ENCODE measurements at places on chromosomes 11 and 22. TPM values are rescaled to one million over a fixed set of nuclear protein-coding genes. Genes with fewer than 3 reads are reported as not detected.

GRCh38 chr11:3152471-3153110 is 12.5 kb downstream of the OSBPL5 start:
- DNase-seq: no peak

DNA sequence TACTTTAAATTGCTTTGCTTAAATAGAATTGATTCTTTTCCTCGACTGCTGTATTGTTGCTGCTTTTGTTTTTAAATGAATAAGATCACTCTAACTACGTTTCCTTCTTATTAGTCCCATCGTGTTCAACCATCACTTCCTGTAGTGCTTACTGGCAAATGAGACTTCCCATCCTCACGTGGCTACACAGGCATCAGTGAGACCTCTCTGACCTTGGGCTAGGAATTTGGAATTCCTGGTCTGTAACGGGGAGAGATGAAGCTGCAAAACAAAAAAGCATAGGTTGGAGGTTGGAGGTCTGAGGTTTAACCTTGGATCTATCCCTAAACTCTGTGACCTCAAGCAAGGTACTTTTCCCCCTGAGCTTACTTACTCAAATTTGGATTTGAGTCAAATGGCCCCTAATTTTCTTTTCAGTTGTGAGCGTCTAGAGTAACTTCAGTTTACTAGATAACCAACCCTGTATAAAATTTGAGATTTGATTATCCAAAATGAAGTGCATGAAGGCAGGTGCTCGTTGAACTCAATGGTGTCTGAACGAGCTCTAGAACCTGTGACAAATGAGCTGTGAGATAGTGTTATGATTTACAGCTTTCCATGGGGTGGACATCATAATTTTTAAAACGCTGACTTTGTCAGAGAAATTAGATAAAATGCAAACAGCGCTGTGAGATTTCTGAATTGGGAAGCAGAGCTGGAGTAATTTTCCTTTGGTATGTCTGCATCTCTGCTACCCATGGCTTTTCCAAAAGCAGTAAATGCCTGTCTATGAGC is 151.2 kb downstream of the DBX1 start:
- DNase-seq: no peak

DNA sequence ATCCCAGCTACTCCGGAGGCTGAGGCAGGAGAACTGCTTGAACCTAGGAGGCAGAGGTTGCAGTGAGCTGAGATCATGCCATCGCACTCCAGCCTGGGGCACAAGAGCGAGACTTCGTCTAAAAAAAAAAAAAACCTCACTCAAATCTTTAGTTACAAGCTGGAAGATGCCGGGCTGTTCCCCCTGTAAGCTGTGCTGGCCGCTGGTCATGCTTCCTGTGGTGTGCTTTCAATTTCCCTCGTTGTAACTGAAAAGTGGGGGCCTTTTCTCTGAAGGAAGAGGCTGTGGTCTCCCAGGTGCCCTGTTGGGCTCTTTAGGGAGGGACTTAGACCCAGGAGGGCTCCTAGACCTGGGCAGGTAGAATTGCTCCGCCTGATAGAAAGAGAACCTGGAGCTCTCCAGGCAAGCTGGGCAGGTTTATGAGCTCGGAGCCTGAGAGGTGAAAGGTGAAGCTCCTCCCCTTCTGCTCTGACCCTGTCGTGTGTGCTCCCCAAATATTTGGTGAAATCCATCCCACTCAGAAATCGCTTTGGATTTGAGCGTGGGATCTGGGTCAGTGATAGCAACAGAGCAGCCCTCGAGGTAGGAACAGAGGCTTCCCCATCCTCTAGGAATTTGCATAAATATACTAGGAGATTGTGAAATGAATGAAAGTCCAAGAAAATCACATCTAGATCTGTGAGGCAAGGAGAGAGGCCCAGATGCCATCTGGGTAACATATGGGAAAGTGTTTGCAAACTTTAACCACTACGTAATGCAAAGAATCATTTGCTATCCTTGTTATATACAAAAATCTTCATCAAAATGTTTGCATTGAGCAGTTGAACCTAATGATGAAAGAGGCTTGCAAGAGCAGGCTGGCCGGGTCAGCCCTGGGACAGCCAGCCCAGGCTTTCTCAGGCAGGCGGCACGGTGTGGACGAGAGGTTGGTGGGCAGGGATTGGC is 154.3 kb downstream of the FBXO7 start:
- DNase-seq: no peak

- no peak for DNase-seq
Measured at GRCh38 chr11:120115272-120116000, 22.5 kb downstream of the TRIM29 start.

OR51E1 gene
- not detected for total RNA-seq

TRIOBP gene
- total RNA-seq: 33.0 TPM

Data from myocyte (in vitro differentiated cells).